ENCODE measurements at places on chromosomes 1 and 21.

DNA sequence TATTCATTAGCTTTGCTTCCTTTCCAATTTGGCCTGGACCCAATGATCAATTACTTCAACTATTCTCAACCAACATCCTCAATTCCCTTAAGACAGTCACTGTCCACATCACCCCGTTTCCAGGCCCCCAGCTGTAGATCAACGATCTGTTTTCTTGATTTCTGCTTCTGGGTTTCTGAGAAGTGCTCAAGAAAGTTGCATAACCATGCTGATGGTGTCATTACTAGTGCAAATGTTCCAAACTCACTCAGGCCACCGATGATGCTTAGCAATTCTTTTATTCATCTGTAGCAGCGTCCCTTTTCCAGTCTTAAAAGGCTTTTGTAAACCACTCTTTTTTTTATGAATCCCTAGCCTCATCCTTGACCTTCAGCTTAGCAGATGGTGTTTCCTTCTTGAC is 155.8 kb upstream of the PTGFR start:
- H3K36me3 ChIP-seq = no peaks in the 10 kb centered on the region
- no peaks in the 10 kb centered on the region for H3K4me1 ChIP-seq
- no peak for DNase-seq
- no peaks in the 10 kb centered on the region for H3K27me3 ChIP-seq
- H3K27ac ChIP-seq = no peak overlapping the region

DNA sequence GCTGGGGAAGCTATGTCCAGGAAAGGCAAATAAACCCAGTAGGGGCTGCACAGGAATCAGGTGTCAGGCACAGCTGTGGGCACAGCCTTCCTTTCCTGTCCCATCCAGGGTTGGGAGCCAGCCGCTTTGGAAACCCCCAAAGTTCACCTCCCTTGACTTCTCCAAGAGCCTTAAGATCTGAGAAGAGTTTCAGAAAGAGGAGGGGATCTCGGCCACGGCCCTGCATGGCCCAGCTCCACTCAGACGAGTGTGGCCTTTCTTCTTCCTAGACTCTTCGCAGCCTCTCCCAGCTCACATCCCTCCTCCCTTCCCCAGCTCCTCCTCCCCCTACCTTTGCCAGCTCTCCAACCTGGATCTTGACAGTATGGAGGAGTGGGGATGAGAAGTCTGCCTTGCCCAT is 36.7 kb downstream of the RHBG start:
- H3K27ac ChIP-seq = no peak overlapping the region
- no peaks in the 10 kb centered on the region for H3K36me3 ChIP-seq

GRCh38 chr1:115839029-115839678 is 1.8 kb downstream of the NHLH2 start:
- DNase-seq = no peak
- no peak overlapping the region for H3K27ac ChIP-seq
- H3K4me3 ChIP-seq = peak overlapping the region; percentile 39
- H3K27me3 ChIP-seq = no peaks in the 10 kb centered on the region
- H3K36me3 ChIP-seq = no peaks in the 10 kb centered on the region
- peaks cover 23% of the 10 kb centered on the region for H3K4me1 ChIP-seq

DNA sequence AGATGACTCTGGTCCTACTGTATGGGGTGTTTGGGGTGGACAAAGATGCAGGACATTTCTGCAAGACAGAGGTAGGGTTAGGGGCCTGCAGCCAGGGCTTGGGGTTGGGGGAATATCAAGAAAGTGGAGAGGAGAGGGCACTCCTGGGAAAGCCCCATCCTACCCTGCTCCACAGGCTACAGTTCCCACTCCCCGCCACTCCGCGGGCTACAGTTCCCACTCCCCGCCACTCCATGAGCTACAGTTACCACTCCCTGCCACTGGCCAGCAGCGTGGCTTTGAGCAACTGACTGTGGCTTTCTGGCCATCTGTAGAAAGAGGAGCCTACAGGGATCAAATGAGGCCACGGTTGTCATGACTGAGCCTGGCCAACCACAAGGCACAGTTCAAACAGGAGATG is 93.8 kb upstream of the GRIK3 start:
- no peaks in the 10 kb centered on the region for H3K36me3 ChIP-seq
- no peak overlapping the region for H3K4me3 ChIP-seq
- no peaks in the 10 kb centered on the region for H3K4me1 ChIP-seq

DNA sequence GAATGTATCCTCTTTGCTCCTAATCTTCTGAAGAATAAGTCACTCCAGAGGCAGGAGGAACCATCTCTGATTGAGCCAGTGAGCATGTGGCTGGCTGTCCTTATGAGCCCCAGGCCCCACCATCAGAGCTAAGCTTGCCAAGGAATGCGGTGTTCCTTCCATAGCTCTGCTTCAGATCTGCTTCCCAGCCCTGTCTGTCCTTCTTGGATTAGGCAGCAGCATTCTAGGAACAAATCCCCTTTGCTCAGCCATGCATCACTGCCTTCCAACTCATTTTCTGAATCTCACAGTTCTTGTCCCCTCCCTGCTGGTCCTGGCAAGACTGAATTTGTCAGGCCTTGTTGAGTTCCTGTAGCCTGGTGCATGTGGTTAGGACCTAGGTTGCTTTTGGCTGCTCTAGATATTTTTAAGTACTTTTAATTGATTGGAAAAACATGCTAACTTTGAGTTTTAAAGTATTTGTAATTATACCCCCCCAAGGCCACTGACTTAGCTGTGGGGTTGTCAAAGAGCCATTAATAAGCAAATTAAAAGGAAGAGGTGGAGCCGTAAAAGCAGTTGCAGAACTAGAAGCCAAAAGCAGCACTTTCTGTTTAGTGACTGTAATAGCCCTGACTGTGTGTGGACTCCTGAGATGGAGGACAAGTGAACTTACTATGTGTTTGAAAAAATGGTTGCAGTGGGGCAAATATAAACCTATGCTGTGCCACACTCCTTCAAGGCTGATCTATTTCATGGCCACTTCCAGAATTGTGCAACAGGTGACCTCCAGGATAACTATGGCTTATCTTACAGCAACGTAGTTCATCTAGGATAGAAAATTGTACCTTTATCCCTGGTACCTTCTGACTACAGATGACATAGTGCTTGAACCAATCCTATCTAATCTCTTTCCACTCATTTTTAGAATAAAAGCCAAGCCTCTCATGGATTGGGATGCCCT is 61.3 kb upstream of the BACH1 start:
- no peak overlapping the region for H3K27ac ChIP-seq
- DNase-seq = no peak
- no peaks in the 10 kb centered on the region for H3K36me3 ChIP-seq
- no peaks in the 10 kb centered on the region for H3K27me3 ChIP-seq
- peaks cover 31% of the 10 kb centered on the region for H3K4me1 ChIP-seq
